ENCODE measurements at places on chromosomes 7 and 10.

DNA sequence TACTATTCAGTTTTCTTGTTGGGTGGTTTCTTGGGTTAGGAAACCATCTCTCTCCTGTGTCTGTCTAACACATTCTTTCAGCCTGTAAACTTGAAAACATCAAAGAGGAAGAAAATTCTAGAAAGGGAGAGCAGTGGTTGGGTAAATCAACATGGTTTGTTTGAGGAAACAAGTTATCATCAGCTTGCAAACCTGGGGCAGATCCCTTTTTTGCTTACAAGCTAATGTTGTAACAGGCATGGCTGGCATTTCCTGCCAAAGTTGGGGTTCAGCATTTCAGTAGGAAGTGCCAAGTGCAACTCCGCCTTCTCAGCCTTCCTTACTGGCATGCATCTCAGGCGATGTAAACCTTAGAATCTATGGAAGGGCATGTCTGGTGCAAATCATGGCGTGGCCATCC is 112.6 kb downstream of the EEPD1 start:
- no peak for DNase-seq

GRCh38 chr7:51665045-51665780 is 348.6 kb upstream of the COBL start:
- DNase-seq: no peak

DNA sequence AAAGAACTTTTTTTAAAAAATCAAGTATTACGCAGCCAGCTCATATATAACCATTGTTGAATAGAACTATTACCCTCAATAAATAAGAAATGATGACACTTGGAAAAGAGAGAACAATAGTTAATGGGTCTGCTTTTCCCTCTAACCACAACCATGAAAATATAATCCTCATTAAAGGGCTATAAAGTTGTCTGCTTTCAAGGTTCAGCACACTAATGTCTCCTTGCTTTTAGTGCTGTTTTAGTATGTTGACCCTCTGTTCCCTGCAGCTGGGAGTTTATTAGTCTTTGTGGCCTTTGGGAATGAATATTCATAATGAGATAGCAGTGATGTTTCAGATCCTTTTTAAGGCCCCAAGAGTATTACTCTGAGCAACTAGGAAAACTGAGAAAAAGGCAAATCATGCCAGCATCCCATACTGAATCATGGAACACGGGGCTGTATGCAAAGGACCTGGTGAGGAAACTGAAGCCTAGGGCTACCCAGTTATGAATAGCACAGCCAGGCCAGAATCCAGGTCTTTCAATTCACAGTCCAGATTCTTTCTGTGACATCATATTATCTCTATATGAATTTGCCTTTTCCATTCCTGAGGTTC is 332.0 kb upstream of the LRGUK start:
- no peak for DNase-seq

GRCh38 chr10:3199488-3199887 is 26.9 kb upstream of the PITRM1 start:
- no peak for DNase-seq

GRCh38 chr10:122567056-122567660 is 6.6 kb downstream of the DMBT1 start:
- DNase-seq: peak; percentile 9

- no peak for DNase-seq
These were observed 1.1 kb downstream of the AHR start for GRCh38 chr7:17299483-17299991.

DNA sequence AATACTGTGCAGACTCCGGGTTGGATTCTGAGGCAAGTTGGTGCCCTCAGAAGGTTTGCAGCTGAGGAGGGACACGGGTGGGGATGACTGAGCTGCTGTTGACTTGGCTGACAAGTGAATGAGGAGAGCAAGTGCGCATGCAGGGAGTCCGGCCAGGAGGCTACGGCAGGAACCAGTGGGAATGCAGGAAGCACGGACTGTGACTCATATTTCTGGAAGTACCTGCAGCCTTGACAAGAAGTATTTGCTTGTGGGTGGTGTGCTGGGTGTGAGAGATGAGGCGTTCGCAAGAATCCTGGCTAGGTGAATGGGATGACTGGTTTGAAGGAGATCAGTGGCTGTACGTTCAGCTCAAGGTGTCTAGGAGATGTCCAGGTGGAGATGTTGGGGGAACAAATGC is 30.8 kb upstream of the FXYD4 start:
- DNase-seq: no peak

- DNase-seq: peak; percentile 3
These were observed 455.0 kb downstream of the CCSER2 start for GRCh38 chr10:84783386-84783785.

DNA sequence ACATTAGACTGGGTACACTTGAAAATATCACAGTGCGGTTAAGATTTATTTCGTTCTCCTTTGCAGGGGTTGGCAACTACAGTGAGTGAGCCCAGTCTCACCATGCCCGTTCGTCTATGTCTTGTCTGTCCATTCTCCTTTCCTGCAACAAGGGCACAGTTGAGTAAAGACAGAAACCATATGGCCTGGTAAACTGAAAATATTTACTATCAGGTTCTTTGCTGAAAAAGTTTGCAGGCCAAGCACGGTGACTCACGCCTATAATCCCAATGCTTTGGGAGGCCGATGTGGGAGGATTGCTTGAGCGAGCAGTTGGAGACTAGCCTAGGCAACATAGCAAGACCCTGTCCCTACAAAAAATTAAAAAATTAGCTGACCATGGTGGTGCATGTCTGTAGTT is 11.4 kb upstream of the KCTD7 start:
- no peak for DNase-seq

- DNase-seq: no peak
These were observed 1.5 kb downstream of the CLDN12 start for GRCh38 chr7:90404777-90405176.

DNA sequence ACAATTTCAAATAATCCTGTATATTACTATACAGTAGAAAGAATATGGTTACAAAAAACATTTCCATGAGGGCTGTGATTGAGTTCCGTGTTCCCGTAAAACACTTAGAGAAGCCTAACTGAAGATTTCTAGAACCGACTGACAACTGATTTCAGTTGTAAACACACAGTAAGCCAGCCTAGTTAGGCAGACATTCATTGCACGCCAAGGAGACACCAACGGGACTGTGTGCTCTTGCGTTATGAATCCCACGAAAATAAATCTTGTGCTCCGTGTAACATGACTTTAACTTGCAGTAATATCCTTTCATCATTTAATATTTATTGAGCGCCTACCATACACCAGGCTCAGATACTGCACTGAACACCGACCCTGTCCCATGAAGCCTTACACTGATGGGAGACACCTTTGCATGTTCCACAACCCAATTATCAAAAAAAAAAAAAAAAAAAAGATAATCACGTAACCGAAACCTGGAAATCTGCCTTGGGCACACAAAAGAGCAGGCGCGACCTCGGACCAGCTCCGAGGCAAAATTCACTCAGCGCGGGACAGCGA is 420 bp upstream of the KLHL7 start:
- DNase-seq: no peak

DNA sequence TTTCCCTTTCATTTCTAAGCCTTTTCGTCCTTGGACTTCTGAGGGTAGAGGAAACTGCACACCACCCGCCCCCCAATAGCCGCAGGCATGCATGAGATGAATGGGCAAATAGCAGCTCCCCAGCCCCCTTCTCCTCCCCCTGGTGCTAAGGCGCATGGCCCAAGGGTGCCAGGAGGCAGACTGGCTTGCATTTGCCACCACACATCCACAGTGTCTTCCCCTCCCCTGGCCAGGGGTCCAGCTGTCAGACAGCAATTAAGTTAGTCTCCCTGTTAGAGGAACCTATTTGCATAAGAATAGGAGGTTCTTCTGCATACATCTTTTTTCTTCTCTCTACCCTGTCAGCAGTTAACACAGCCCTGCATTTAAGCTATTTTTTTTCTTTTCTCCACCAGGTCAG is 20.2 kb downstream of the TOMM7 start:
- DNase-seq: no peak

DNA sequence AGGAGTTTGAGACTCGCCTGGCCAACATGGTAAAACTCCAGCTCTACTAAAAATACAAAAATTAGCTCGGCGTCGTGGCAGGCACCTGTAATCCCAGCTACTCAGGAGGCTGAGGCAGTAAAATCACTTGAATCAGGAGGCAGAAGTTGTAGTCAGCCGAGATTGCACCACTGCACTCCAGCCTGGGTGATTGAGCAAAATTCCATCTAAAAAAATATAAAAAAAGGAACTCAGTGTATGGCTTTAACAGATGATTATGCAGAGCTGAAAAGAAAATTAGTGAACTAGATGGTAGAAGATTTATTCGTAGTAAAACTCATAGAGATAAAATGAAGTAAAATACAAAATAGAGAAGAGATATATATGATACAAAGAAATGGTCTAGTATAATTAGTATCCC is 12.6 kb upstream of the CNOT4 start:
- DNase-seq: no peak

- DNase-seq: no peak
These were observed 8.5 kb upstream of the ZNF22 start for GRCh38 chr10:44992070-44992731.

Measured in stromal cell of bone marrow (primary cell).